ENCODE measurements at places on chromosomes 16 and 17.

DNA sequence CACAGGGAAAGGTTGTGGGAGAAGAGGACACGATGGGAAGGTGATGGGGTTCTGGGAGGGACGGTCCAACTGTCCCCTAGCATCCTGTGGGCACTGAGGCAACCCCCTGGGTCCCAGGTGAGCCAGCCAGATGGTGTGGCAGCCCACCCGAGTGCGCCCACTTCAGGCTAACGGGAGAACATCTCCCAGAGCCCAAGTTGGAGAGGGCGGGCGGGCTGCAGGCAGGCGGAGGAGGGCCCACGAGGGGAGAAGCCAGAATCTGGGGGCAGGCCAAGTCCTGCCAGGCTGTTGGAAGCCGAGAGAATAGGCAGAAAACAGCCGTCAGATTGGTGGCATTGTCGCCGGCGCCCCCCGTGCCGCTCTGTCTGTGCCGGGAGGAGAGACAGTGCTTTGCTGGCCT is 13.8 kb upstream of the ABCC3 start:
- no peak for DNase-seq

- DNase-seq: no peak
These were observed 98.4 kb upstream of the GSE1 start for GRCh38 chr16:85514598-85515318.

- no peak for DNase-seq
These were observed 3.8 kb upstream of the TMEM100 start for GRCh38 chr17:55726440-55726839.

DNA sequence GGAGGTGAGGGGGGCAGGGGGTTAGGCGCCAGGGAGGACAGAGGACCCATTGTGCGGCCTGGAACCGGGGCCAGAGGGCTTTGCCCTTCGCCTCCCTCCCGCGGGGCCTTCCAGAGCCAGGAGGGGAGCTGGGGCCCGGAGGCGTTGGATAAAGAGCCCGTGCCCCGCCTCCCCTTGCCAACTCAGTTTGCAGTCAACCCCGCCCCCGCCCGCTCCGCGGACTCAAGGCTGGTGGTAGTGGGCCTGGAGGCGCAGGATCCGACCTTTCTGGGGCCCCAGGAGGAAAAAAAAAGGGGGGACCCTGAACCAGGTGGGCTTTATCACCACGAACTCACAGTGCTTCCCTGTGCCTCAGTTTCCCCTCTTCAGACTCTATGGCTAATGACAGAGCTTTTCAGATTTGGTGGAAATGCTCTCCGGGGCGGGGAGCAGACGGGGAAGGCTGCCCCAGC is 2.0 kb upstream of the SPHK1 start:
- DNase-seq: no peak

DNA sequence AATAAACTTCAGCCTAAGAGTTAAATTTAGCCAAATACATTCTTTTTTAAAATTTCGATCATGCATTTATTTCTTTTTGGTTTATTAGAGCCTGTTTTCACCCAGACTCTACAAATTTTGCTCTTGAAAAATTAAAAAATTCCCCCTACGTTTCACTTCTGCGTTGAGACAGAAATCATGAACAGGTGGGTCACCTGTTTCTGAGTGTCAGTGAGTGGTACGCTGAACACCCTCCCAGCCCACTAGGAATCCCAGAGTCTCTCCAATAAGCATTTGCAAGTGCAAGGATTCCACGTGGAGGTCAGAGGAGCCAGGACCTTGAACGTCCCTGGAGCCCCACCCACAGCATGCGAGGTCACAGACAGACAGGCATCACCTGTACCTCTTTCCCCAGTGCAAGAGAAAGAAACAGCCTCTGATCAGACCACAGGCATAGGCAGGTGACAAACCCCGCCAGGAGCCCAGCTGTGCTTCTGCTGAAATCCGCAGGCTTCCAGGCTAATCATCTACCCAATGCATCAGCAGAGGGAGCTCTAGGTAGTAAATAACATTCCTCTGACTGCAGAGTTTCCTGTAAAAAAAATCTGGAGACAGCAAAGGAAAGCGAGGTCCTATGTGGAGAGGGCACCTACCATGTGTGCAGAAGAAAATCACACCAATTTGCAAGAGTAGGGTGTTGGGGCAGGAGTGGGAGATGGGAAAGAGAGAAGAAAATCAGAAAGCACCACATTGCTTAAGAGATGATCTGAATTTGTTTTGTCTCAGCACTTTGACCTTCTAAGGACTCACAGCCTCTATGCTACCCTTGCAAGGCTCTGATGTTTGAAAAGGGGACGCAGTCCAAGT is 5.9 kb upstream of the XYLT1 start:
- no peak for DNase-seq

DNA sequence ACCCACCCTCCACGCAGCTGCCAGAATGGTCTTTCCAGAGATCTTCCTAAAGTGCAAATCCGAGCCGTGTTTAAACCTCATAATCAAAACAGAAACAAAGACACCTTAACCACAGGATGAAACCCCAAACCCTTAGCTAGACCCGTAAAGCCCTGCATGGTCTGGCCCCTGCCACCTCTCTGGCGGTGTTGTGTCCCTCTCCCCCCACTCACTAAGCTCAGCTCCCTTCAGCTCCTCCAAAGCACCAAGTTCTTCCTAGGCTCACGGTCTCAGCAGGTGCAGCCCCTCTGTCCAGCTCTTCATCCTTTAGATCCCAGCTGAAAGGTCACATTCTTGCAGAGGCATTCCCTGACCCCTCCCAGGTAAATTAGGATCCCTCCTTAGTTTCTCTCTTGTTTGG is 4.4 kb upstream of the NXPH3 start:
- no peak for DNase-seq

- no peak for DNase-seq
These were observed 524.8 kb downstream of the TOX3 start for GRCh38 chr16:52022177-52022576.

DNA sequence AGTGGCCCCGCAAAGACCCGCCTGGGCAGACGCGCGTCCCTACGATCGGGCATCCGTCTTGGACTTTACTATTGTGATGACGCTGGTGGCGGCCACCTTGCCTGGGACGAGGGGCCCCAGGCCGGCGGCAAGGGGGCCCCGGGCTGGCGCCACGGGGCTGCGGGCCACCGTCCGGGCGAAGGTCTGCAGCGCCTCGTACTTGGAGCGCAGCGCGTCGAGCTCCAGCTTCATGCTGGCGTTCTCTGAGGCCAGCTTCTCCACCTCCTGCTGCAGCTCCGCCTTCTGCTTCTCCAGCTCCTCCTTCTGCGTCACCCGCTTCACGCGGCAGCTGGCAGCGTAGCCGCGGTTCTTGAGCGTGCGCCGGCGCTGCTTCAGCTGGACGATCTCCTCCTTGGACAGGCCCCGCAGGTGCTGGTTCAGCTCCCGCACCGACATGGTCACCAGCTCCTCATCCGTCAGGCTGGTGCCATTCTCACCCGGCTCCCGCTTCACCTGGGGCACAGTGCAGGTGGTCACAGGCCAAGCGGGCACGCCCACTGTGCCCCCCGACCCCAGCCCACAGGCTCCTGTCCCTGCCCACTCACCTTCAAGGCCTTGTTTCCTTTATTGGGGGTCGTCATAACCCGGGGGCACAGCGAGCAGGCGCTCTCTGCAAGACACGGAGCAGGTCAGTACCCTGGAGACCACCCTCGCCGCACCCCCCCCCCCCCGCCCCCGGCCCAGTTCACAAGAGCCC is 4.8 kb upstream of the SIRT7 start:
- DNase-seq: no peak

DNA sequence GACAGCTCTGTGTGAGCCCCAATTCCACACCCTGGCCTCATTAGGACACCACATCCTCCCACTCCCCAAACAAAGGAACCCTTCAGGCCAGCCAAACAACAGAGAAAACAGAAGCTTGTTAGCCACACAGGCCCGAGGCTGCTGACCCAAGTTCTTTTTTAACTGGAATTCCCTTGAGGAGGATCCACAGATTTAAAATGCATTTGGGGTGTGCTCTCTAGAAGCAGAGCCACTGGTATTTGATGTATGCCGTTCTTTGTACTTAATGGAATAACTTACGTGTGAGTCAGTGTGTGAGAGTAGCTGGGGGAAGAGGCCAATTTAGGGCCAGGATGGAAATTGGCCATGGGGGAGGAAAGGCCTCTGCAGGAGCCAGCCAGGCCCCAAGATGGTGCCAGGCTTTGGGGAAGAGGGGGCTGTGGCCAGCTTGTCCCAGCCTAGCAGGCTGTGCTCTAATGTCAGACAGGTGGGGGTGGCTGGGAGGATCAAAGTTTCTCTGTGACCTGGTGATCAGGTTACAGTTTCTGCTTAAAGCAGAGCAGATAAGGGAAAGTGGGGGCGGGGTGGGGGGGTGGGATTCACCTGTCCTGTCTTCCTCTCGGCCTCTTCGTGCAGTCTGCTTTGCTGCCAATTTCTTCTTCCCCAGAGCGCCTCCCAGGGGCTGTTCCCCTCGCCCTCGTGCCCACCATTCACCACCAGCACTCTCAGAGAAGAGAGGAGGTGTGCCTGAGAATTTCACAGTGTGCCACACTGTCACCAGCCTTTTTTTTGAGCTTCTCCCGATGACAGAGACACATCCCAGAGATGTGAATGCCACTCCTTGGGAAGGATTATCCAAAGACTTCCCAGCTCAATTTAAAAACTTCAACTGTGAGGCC is 50.8 kb downstream of the TOM1L2 start:
- no peak for DNase-seq

DNA sequence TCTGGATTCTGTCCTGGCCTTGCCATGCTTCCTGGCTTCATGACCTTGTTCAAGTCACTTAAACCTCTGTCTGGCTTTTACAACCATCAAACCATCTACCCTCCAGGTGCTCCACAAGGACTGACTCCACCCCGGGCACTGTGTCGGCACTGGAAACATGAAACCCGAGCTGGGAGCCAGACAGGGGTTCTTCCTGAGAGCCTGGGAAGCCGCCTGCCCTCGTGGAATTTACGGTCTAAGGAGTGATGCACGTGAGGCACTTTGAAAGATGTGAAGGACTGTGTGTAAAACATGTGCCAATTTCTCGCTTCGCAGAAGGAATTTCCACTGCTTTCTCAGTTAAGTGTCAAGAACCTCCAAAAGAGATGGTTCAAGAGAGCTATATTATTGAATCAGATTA is 11.6 kb downstream of the CDK5R1 start:
- DNase-seq: no peak

DNA sequence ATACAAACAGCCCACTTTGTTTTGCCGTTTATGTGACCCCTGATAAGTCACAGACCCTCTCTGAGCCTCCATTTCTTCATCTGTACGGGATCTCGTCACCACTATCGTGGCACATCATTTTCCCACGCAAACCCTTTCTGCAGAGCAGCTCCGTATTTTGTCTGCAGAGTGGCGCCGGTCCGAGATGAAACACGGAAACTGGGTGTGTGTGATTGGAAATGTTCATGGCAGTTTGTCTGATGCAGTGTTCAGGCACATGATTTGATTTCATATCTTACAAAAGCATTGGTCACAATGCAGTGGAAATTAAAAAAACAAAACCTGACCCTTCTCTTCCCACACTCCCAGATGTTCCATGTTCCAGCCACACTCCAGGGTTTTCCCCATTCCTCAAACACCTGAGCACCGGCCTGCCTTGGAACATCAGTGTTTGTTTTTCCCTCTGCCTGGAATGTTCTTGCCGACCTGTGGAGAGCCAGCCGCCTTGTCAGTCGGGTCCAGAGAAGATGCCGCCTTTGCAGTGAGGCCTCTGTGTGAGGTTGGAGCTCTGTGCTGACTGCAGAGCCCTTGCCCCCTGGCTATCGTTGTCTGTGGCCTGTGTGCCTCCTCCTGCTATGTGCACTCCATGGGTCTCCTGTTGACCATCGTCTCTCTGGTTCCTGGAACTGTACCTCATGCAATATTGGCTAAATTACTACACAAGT is 39.2 kb downstream of the NT5M start:
- DNase-seq: no peak

- no peak for DNase-seq
These were observed 1.1 kb downstream of the NDEL1 start for GRCh38 chr17:8436844-8437171.

- no peak for DNase-seq
These were observed 127.5 kb upstream of the WSCD1 start for GRCh38 chr17:5942687-5943086.

DNA sequence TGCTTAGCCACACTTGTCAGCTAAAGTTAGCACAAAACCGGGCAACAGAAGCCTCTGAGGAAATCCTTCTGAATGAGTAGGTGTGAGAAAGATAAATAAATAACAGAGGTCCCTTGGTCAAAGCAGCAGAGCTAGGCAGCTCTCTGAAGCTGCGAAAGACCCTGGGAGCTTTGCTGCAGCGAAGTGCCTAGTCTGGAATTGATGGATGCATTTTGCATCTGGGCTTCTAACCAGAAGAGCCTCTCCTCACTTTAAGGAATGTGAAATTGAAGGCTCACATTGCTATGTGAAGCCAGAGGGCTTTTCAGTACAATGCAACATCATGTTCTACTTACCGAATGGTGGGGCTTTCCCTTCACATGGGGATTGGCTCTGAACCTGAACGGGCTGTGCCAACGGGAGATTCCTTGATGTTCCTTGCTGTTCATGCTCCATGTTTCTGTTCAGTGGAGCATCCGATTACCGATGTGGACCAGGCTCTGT is 274.6 kb downstream of the HS3ST3B1 start:
- no peak for DNase-seq

DNA sequence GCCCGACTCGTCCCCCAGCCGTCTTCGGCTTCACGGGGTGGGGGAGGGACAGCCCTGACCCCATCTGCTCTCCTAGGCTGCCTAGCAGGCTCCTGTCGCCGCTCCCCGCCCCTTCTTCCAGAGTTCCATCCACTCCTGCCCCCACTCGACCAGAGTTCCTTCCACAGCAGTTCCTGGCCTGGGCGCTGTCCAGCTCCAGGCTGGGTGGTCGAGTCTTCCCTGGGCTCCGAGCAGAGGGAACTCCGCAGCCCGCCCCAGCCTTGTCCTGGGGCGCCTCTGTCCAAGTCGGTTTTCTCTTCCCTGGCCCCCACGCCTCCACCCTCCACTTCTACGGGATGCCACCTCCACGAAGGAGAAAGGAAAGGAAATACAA is 1.4 kb downstream of the PYY start:
- DNase-seq: no peak

- DNase-seq: no peak
These were observed 6.5 kb upstream of the CHD3 start for GRCh38 chr17:7882068-7882467.

- no peak for DNase-seq
These were observed 120.7 kb downstream of the GAS7 start for GRCh38 chr17:10077561-10078299.

DNA sequence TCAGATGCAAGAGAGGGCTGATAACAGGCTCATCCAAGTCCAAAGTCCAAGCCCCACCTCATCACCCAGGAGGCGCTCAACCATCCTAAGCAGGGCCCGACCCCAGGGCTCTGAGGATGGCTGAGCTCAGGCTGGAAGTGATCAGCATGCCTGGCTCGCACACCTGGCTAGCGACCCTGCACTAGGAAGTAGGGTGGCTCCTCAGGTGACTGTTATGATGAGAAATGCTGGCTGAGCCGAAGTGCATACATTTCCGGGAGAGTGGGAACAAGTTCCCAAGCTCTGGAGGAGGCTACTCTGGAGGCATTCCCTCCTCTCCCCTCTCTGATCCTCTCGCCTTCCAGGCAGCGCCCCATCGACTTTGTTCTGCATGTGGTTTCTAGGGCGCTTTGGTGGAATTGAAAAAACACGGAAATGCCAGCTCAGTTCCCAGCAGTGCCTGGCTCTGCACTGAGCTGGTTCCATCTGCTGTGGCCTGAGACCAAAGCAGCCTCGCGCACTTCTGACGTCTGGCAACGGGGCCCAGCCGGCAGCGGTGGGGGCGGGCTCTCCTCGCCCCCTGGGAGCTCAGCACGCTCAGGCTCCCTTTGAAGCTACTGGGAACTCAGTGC is 130.3 kb downstream of the IRF8 start:
- DNase-seq: no peak

- DNase-seq: no peak
These were observed 20.1 kb upstream of the KRT19 start for GRCh38 chr17:41547921-41548843.
